Right atrium auricular region (tissue), 2 donors: ENCODE measurements at places on chromosomes 5 and 9. TPM values are rescaled to one million over a fixed set of nuclear protein-coding genes. Genes with fewer than 3 reads are reported as not detected.

PCDHA5 gene
- 0.16 TPM for total RNA-seq

NR5A1 gene
- total RNA-seq, result not detected

LRRC14B gene
- 7.7 TPM for total RNA-seq

JAKMIP2 gene
- 0.16 TPM for total RNA-seq

- no peak for DNase-seq
Observed at GRCh38 chr5:72441862-72442540, 65.2 kb downstream of the ZNF366 start.

DNA sequence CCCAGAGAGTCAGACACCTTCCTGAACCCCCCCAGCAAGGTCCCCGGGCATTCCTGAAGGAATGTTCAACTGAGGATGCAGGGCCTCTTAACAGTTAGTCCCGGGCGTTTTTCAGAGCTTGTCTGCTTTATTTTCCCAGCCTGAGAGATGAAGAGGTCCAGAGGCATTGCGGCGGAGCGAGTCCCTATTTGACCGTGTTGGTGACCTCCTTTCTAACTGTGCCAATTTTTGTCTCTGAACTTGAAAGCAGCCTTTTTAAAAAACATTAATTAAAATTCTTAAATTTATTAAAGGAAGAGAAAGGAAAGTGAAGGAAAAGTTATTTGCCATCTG lies 433 bp upstream of the PTAR1 start:
- no peak for DNase-seq

DNA sequence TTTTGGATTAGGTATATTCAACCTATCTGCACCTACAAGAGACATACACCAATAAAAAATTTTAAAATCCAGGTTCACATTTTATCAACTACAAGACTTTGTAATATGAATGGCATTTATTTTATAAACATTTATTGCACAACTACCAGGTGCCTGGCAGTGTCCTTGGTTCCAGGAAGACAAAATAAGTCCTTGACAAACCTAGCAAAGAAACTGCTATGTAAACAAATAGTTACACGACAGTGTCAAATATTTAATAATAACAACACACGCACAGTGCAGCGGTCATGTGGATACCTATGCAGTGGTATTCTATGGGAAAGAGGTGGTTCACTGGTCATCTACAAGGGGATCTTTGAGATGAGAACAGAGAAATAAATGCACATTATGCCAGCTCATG lies 120.7 kb downstream of the MYO10 start:
- DNase-seq, result no peak

GRCh38 chr5:139185589-139185988 lies 12.6 kb downstream of the SIL1 start:
- no peak for DNase-seq
